Stimulated activated naive CD8-positive, alpha-beta T cell treated with anti-CD3 and anti-CD28 coated beads, Interleukin-15, Interleukin-2, amounts not matched to agents 100 U/mL and 50 U/mL, for 24 hours (primary cell): ENCODE measurements at places on chromosomes 6 and 20.

DNA sequence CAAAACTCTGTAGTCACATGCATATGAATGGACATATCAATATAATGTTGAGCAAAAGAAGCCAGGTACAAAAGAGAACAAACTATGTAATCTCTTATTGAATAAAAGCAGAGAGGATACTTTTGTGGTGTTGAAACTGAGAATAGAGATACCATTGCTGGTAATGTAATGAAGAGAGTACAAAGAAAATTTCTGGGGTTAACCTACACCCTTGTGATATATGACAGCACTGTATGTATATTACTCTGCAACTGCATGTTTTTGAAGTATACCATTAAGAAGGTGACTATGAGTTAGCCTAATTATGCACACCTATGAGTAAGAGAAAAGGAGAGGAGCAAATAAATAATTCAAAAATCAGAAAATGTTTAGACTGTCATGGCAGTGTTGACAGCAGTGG is 268.8 kb upstream of the DEFB112 start:
- DNase-seq = no peak

DNA sequence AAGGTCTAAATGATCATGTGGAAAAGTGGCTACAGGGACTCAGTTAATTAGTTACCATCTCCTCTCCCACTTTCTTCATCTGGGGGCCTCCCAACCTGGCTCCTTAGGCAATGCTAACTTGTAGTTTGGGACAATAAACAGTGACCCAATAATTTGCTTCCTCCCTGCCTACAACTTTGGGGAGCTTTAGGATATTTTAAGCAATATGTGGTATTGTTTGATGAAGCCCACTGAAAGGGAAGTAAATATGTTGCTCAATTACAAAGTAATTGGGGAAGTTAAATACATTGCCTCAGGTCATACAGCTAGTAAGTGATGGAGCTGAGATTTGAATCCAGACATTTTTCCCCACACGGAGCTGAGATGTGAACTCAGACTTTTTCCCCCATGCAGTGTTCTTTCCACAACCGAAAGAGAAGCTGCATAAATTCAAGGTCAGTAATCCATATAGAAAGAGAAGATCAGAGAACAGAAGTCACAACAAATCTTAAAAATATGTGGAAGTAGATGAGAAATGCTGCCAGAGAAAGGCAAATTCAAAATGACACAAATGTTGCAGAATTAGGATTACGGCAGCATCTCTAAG is 26.6 kb downstream of the ZHX3 start:
- DNase-seq = no peak

DNA sequence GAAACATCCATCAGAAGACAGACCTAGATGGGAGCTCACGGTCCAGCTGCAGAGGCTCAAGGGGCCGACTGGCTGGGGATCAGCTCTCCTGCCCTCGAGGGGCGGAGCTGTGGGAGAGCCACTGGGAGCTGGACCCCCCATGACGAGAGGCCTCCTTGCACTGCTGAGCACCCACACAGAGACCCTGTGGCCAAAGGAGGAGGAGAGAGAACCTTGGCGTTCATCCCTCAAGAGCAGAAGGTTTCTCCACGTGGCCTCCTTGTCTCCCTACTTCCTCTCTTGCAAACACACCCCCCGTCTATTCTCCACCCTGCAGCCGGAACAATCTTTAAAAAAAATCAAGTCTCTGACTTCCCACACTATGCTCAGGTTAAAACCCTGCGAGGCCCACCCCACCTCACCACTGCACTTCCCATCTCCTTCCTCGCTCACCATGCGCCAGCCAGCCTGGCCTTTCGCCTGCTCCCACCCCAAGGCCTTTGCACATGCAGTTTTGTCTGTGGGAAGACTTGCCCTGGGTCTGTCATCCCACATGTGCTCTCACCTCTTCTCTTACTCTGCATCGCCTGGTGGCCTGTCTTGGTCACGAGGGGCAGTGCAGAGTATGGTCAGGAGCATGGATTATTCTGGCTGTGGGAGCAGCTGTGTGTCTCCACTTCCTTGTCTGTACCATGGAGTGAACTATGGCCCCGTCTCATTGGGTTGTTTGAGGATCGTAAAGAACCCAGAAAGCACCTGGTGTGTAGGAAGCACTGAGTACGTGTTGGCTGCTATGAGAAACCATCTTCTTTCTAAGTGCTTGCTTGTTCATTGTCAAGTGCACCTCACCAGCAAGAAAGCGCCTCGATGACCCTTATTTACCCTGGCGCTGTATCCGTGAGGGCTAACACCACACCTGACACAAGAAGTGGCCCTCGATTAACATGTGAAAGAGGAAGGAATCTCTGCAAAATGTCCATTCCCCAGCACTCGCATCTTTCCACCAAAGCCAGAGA is 32.9 kb downstream of the PMEPA1 start:
- DNase-seq = no peak

- no peak for DNase-seq
Observed at GRCh38 chr6:21393441-21394165, 199.9 kb upstream of the SOX4 start.
